ENCODE measurements at places on chromosomes 7 and 10.

DNA sequence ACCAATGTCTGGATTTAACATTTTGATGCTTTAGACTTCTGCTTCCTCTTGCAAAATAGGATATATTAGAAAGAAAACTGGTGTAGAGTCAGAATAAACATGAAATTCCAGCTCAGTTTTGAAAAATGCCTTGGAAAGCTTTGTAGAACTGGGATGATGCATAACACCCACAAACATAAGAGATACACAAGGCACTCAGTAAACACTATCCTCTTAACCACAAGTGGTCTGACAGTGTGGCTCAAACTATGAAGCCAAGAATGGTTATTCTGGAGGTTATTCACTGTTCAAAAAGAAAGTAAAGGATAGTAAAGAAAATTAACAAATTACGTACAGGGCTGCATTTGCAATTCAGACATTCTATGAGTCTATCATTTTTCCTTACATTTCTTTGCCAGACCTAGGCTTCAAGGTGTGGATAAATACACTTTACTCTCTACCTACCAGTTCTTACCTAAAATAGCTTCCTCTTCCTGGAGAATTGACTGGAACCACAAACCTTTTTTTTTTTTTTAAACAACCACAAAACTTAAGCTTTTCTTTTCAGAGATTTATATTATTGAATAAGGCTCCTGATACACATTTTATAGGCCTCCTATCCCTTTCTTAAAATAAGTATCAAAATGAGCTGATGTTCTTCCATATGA lies 9.0 kb upstream of the RSBN1L start:
- DNase-seq, result no peak

DNA sequence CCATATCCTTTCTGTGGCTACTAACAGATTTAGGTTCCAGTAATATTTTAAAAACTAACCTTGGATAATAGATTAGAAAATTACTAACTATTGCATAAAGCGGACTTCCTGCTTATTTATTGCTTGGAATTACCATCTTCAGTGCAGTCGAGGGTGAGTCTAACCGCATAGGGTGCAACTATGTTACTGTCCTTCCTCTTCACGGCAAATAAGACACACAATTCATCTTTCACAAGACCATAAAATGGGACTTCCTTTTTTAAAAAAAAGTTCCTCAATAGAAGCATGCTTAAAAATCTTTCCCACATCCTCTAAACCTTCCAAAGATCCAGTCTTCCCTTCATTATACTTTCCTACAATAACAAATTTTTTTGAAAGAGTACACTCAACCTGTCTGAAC lies 2.1 kb downstream of the SLC25A40 start:
- no peak for DNase-seq

DNA sequence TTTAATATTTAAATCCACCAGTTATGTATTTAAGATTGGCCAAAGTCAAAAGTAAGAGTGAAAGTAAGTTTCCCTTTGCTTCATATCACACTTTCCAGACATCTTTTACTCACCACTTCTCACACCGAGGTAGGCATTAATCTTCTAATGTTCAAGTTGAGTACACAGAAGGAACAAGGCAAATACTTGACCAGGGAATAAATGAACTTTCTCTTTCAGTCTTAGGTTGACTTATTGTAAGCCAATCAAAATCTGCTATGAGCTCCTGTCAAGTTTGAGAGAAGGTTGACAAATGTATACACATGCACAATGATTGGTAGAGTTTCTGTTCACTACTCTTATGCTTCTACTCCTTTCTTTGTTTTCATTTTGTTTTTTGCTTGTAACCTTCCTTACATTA lies 842.5 kb downstream of the REEP3 start:
- no peak for DNase-seq

GRCh38 chr7:47743965-47744591 lies 162.2 kb upstream of the TNS3 start:
- no peak for DNase-seq

GRCh38 chr7:47281161-47281560 lies 300.8 kb downstream of the TNS3 start:
- no peak for DNase-seq

DNA sequence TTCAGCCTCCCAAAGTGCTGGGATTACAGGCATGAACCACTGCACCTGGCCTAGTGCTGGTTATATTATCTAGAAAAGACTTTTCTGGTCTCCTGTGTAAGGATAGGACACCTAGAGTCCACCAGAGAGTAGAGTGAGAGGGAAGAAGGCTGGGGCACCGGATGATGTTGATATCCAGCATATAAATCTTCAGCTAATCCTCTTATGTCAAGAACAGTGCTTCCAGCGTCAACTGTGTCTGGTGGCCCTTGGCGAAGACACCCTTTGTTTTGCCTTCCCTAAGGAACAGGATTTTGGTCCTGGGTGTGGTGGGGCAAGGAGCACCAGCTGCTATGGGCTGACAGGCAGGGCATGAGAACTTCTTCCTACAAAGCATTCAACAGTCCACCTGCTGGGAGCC lies 16.3 kb upstream of the INMT start:
- no peak for DNase-seq

DNA sequence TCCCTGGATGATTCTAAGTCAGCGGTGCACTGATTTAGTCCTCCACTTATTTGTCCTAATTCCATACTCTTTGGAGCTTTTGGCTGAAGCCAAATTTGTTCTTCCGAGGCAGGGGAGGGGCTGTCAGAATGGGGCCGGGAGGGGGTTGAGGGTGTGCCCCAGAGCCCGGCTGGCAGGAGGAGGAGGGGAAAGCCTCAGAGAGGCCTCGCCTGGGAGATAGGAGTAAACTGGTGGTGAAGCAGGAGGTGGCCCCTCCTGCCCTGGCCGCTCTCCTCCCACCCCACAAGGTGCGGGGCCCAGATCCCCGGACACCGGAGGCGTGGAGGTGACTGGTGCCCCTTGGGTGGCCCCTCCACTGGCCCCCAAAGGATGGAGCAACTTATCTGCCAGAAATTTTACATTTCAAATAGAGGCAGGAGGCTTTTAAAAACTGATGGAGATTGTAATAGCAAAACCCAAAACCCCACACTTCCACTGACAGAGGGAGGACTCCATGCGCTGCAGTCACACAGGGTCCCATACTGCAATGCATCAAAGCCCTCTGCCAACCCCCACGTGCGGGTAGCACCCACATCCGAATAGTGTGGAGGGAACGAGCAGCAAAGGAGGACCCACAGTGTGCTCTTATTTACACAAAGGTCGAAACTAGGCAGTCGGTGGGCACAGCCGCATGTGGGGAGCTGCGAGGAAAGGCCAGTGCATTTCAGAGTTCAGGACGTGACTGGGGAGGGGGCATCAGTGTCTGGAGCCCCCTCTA lies 61.9 kb downstream of the CAMK2B start:
- DNase-seq, result no peak

DNA sequence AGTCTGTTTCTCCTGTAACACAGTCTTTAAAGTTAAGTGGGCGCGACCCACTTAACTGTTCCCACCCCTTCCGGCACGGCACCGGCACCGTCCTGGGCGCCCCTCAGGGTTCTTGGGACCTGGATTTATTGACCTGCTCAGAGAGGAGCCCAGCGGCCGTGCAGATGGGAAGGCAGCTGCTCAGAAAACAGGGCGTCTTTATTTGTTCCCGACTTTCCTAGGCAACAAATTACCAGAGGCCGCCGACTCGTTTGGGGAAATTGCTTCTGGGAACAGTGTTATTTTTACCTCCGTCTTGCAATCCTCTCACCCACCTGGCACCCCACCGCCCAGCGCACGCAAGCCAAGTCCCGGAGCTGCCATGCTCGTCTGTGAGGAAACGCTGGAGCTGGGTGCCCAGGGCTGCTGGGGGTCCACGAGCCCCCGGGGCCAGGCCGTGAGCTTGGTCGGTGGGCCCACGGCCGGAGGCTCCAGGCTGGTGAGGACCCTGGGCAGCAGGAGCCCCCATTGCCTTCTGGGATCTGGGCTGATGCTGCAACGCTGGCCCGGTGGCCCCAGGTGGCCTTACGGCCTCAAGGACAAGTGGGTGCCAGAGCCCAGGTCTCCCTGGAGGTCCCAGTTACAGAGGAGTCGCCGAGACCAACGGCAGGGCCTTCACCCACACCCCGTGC lies 14.9 kb upstream of the ADGRA1 start:
- no peak for DNase-seq

GRCh38 chr10:6771331-6771730 lies 191.3 kb upstream of the PRKCQ start:
- DNase-seq, result no peak

- no peak for DNase-seq
Measured at GRCh38 chr7:129998446-129998845, 45.7 kb upstream of the UBE2H start.

DNA sequence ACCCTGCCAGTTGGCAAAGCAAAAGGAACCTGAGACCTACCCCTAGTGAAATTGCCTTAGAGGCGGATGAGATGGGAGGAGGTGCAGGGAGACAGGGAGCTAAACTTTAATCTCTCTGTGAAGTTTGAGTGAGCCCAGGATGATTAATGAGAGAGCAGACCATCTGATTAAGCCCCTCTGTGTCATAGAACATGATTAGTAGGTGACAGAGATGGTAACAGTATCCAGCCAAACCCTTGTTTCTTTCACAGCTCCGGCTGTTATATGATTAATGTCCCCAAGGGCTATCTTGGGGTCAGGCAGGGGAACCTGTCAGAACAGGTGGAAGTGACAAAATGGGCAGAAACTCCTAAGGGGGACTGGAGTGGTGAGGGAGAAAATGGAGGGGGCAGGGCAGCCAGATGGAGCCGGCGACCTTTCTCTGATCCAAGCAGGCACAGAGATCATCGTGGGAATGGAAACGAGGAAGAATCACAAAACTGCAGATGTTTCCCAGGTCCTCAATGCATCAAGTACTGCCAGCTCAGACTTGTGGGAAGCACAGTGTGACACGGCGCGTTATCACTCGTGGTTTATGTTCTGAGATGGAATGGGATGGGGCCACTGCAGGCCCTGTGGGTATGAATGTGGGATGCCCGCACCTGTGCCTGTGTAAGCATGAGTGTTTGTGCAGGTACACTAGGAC lies 684.2 kb downstream of the LRMDA start:
- no peak for DNase-seq

DNA sequence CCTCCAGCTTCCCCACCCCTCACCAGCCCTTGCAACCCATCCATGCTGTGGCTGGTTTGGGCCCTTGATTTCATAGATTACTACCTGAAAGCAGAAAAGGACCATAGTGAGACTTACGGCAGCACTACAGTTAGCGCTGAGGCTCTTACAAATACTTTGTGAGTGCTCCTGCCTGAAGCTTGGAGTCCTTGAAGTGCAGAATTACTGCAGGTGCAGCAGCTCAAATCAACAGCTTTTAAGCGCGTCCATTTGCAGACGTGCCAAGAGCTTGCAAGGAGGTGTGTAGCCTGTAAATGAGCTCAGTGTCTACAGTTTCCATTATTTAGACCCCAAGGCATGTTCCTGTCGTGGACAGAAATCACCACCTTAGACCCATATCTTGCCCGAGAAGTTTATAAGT lies 103.0 kb downstream of the CELF2 start:
- DNase-seq, result no peak

DNA sequence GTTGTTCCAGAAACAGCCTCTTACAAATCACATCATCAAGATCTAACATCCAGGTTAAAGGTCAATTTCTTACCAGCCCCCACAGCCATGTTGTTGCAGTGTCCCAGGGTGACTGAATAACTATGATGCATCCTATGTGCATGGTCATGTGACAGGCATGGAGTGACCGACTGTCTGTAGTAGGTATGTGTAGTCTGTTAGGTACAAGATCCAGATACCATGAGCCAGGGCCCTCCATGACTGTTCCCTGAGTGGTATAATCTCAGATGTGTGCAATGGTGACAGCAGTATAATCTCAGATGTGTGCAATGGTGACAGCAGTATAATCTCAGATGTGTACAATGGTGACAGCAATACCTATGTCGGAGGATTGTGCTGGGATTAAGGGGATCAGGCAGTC lies 8.8 kb downstream of the CDHR3 start:
- DNase-seq, result no peak

DNA sequence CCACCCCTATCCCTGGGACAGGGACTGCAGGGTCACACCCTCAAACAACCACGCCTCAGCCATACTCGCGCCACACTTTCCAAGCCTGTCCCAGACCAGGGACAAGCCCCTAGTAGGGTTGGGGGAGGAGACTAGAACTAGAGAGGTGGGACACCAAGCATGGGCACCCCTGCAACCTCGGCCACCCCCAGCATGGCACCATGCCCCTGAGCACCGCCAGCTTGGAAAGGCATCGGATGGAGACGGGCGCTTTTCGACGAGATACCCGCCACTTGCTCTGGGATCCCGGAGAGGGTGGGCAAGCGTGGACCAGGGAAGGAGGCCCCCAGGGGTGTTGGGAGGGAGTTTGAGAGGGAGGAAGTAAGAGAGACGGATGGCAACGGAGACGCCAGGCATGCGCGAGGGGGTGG lies 13.1 kb upstream of the KMT2E start:
- no peak for DNase-seq

DNA sequence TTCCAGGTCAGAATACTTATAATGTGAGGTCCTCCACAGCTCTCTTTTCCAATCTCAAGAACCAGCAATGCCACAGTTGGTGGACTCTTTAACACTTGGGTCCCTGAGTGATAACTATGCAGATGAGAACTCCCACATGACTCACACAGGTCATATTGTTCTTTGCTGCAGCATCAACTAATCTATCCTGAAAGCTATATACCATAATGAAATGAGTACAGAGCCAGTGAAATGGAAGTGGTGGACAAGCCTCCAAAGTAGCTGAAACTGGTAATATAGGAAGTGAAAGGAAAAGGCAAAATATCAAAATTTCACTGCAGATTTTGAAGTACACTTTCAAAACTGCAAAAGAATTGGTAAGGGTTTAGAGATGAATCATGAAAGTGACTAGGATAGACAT lies 45.6 kb downstream of the SORCS1 start:
- DNase-seq, result no peak

- DNase-seq, result no peak
Measured at GRCh38 chr10:35251373-35252100, 84.8 kb upstream of the CCNY start.

GRCh38 chr10:5611899-5612680 lies 54.3 kb downstream of the ASB13 start:
- no peak for DNase-seq

- DNase-seq, result no peak
Measured at GRCh38 chr7:84157171-84157570, 37.4 kb downstream of the SEMA3A start.

GRCh38 chr7:140694592-140694991 lies 1.9 kb upstream of the NDUFB2 start:
- DNase-seq, result no peak

DNA sequence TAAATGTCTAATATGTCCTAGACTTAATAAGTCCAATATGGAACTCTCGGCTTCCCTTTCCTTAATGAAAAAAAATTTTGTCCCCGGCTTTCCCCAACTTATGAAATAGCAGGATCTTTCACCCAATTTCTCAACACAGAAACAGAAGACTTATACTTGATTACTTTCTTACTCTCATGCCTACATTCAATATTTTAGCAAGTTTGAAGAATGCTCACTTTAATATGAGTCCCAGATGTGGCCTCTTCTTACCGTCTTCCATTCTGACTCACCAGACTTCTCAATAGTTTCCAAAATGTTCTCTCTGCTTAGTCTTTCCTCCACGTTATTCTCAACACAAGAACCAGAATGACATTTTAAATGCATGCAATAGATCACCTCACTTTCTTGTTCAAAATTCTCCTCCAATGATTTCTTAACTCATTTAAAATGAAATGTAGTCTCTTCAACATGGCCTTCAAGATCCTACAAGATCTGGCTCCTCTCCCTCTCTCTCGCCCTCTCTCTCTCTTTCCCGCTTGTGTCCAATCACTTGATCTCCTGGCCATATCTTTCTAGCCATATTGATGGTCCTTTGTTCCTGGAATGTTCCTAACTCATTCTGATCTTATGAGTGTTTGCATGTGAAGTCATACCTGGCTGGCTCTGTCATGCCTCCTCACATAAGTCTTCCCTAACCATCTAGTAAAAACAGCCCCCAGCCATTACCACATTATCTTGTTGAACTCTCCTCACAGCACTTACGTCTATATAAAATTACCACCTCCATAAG lies 119.7 kb upstream of the FAM3C start:
- DNase-seq, result no peak

All from activated CD4-positive, CD25-positive, alpha-beta regulatory T cell (primary cell).